ENCODE measurements at places on chromosomes 1 and 21.

GRCh38 chr1:112636597-112637253, 17.1 kb downstream of the CAPZA1 start:
- no peak for DNase-seq

DNA sequence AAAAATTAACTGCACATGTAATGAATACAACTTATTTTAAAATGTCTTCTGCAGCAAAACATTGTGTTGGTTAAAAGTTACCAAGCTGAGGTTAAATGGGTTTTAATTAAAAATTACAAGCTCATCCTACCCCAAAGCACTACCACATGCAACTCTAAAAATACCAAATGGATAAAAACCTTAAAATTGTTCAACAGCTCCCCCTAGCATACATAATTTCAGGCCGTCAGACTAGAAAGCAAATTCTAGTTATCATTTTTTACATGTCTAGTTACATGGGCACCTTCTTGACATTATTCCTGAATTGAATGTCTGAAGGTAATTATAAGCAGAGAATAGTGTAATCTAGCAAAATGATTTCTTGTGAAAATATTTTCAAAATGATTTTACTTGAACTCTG, 176.5 kb downstream of the C1orf21 start:
- no peak for DNase-seq

DNA sequence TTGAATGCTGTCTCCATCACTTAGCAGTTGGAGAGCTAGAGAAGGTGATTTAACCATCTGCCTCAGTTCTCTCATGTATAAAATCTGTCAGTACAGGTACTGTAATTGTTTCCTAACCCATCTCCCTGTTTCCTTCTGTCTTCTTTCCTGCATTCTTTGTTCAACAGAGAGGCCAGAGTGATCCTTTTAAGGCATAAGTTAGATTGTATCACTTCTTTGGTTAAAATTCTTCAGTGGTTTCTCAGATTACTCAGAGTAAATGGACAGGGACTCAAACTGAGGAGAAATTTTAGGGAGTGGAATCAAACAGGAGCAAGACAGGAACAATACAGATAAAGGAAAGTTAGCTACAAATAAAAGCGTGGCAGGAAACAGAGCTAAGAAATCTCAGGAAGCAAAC, 45.2 kb upstream of the SSX2IP start:
- no peak for DNase-seq

DNA sequence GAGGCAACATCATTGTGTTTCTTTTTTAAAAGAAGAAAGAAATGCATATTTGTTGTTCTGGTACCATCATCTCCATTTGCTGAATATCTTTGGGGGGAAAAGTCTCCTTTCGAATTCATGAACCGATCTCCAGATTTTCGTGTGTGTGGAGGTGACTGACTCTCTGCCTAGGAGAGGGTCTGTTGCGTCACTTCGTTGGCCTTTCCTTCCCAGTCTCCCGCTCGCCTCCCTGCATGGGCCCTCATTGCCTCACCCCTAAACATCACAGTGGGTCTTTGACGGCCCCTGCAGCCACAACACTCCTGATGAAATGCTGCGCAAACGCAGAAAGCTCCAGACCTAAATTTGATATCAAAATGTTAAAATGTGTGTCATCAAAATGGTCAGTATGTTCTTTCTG, 103.2 kb upstream of the RALGPS2 start:
- no peak for DNase-seq

GRCh38 chr1:98651116-98651632, 10.3 kb upstream of the SNX7 start:
- no peak for DNase-seq

GRCh38 chr1:226870026-226870400, 403 bp upstream of the PSEN2 start:
- no peak for DNase-seq

- peak; percentile 52 for DNase-seq
Observed at GRCh38 chr1:38818175-38818976, 41.2 kb downstream of the RRAGC start.

- no peak for DNase-seq
Observed at GRCh38 chr1:34470401-34470800, 284.4 kb upstream of the GJB5 start.

DNA sequence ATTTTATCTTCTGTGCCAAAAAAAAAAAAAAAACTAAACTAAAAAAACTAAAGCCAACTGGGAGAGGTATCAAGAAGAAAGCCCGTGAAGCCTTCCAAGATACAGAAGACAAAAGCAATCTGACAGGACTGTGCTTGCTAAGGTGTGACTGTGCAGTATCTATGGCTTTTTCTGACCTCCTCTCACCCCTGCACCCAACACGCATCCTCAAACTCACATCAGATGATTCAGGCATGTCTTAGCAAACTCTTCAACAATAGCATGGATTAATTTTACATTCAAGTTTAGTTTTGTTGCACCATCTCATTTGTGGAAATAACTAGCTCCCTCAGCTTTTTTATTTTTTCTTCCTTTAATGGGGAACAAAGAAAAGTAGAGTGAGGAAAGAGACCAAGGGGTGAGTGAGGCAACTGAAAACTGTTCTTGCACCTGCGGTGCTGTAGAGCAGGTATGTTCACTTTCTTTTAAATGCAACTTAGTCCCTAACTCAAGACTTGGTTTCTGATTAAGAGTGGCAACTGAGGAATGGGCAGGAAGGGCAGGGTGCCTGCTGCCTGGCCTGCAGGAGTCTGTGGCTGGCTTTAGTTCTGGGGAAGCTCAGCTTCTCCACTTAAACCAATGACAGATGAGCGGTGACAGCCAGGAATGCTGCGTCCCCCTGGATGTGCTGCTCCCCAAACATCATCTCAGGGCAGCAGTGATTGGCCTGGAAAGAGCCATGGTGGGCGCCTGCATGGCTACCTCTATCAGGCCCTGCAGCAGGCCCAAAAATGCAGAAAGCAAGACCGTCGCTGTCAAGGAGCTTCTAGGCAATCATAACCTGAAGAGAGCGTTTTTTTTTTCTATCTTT, 71.3 kb upstream of the LRRC8B start:
- DNase-seq, result no peak

- DNase-seq, result no peak
Observed at GRCh38 chr1:7594714-7595295, 176.3 kb upstream of the VAMP3 start.

GRCh38 chr1:31407029-31407626, 5.9 kb upstream of the SERINC2 start:
- DNase-seq, result no peak

DNA sequence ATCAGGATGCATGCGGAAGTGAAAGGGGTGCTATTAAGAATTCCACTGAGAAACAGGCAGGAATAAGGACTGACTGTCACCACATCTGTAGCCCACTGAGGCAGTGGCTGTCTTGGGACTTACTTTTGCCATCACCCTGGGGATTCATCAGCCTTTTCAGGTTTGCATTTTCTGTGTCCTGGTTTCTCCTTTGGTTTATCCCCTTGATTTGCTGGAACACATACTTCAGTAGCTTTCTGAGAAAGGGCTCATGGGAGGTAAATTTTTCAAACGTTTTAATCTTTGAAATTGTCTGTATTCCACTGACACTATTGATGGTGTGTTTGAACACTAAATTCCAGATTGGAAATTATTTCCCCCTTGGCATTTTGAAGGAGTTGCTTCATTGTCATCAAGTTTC, 80.2 kb upstream of the ACTRT2 start:
- no peak for DNase-seq

DNA sequence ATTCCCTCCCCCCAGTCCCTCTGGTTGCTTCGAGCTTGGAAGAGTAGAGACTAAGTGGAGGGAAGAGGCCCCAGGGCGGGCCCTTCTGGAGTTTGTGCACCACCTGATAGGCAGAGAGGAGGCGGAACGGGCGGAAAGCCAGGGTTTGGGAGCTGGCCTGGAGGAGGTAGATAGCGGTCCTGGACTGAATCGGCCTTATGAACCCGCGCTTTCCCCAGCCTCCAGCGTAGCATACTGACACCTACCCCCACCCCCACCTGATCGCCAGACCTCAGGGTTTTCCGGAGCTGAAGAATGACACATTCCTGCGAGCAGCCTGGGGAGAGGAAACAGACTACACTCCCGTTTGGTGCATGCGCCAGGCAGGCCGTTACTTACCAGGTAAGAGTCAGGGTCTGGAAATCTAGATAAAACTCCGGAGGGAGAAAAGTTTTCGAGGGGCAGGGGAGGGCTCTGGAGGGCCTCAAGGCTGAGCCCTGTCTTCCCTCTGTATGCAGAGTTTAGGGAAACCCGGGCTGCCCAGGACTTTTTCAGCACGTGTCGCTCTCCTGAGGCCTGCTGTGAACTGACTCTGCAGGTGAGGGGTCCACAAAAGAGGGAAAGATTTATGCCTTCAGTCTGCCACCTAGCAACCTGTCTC, 705 bp downstream of the UROD start:
- no peak for DNase-seq

All from stimulated activated CD4-positive, alpha-beta T cell treated with anti-CD3 and anti-CD28 coated beads, TNF-alpha, amount 100 ng/mL, for 1 hour (primary cell).